Activated naive CD4-positive, alpha-beta T cell (primary cell): ENCODE measurements at places on chromosomes 5 and 9.
A peak's percentile ranks its signal among the peaks of the same experiment; 100 is the strongest.

- no peak for DNase-seq
Measured at GRCh38 chr5:150253416-150254208, 36.0 kb downstream of the CAMK2A start.

GRCh38 chr9:130243015-130243881 is 22.3 kb upstream of the HMCN2 start:
- DNase-seq, result peak; percentile 73

DNA sequence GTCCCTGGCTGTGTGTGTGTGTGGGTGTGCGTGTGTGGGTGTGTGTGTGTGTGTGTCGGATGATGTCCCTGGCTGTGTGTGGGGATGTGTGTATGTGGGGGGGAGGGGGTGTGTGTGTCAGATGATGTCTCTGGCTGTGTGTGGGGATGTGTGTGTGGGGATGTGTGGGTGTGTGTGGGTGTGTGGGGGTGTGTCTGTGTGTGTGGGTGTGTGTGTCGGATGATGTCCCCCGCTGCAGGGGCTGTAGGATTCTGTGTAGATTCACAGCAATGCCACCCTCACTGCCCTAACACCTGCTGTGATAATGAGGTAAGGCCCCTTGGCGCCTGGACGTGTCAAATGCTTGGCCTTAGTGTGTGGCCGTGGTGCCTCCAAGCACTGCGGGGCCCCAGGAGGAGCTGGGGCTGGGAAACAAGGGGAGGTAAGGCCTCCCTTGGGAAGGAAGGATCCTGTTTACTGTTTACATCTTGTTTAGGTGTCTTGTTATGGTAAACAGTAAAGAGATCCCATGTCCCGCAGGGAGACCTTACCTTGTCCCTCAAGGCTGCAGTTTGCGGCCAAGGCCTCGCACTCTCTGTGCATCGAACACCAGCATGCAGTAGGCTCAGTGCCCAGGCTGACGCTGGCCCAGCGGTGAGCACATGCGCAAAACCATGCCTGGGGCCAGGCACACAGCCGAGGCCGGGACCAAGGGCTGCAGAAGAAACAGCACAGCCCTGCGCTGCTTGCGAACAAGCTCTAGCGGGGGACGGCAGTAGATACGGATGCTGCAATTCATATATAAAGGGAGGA is 24.1 kb downstream of the AHRR start:
- no peak for DNase-seq

DNA sequence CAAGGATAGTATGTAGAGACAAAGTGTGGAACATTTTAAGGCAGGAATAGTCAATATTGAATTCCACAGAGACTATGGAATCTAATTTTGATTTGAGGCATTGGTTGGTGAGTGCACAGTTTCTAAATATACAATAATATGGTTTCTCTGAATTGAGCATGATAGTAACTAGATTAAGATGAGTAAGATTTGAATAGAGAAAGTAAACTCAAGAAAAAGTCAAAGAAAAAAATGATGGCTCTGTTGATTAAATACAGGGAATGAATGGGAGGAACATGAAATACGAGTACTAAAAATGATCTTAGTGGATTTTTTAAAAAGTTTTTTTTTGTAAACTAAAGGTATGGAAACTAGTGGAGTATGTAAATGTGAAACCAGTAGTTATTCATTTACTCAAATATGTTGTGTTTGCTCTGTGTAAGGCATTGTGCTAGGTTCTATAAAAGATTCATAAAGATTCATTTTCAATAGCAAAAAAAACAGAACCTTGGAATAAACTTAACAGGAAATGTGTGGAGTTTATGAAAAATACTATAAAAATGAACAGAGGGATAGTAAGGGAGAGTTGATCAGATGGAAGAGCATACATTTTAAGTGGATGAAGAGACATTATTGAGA is 101.2 kb downstream of the ZCCHC7 start:
- DNase-seq, result no peak

GRCh38 chr5:56314529-56314928 is 81.4 kb upstream of the ANKRD55 start:
- DNase-seq, result no peak

DNA sequence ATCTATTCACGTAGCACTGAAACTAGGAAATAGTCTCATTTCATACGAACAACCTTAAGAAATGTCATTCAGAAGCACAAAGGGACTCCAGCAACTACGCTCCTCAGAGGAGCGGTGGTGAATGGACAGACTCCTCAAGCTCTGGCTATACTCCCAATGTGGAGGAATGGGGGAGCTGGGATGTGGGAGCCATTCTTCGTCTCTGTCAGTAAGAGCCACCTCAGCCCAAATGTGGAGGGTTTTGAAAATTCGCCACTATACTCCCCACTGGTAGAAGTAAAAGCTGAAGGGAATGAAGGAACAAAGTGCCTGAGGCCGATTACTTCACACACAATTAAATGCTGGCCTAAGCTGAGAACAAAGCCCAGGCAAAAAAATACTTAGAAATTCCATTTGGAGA is 96.3 kb downstream of the ADAMTS12 start:
- no peak for DNase-seq

- no peak for DNase-seq
Measured at GRCh38 chr5:172107571-172107970, 80.5 kb downstream of the STK10 start.

DNA sequence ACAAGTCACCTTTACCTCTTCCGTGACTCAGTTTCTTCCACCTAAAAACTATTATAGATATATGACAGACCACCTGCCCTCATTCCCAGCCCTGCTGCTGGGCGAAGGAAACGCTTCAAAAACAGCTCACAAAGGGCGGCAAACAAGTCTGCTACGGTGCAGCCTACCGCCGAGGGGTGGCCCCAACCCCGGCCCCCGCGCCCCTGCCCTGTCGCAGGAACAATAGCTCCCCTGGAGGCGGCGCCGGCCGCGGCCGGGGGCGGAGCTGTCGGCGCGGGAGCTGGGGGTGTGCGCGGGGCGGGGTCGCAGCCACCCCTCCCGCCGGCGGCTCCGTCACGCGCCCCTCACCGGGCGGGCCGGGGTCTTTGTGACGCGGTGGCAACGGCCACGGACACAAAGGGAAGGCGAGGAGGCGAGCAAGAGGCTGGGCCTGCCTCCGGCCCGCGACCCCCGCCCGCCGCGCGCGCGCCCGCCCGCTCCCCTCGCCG is at the start of gene TMEFF1:
Gene TMEFF1, plus strand, starts transcription at position 362 of the 488 bp plus-strand sequence. CDS start 396 bp downstream, outside the sequence.
- DNase-seq, result peak; percentile 18

DNA sequence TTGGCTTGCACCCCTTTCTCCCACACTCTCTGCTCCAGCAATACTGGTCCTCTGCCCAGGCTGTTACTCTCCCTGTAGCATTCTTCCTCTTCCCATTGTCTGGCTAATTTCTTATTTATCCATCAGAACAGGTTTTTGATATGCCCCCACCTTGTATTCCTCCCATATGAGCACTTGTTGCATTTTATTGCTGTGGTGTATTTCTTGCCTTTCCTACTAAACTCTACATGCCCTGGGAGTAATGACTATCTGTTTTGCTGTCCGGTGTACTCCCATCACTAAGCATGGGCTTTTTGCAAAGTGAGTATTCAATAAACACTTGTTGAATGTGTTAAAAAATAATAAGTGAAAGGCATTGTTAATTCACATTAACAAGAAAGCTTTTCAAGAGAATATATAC is 104.3 kb upstream of the RANBP3L start:
- no peak for DNase-seq

GRCh38 chr5:102049517-102049916 is 246.6 kb downstream of the SLCO4C1 start:
- DNase-seq, result no peak

GRCh38 chr5:1089621-1090040 is 22.2 kb downstream of the SLC12A7 start:
- no peak for DNase-seq

- DNase-seq, result no peak
Measured at GRCh38 chr5:124808842-124809268, 62.4 kb upstream of the ZNF608 start.

- no peak for DNase-seq
Measured at GRCh38 chr5:169411786-169412430, 111.0 kb upstream of the SLIT3 start.

- DNase-seq, result no peak
Measured at GRCh38 chr9:14362175-14362574, 48.2 kb upstream of the NFIB start.
